ENCODE measurements at places on chromosomes 3 and 15. TPM values are rescaled to one million over a fixed set of nuclear protein-coding genes. Genes with fewer than 3 reads are reported as not detected.

GRCh38 chr3:128083980-128084674, 31.9 kb downstream of the SEC61A1 start:
- no peaks in the 10 kb centered on the region for H3K27me3 ChIP-seq
- no peak for DNase-seq
- H3K27ac ChIP-seq, result no peak overlapping the region
- H3K36me3 ChIP-seq, result peaks cover 58% of the 10 kb centered on the region
- no peak overlapping the region for H3K4me3 ChIP-seq
- H3K4me1 ChIP-seq, result no peaks in the 10 kb centered on the region

GRCh38 chr3:15989419-15989818, 185.1 kb upstream of the GALNT15 start:
- H3K27ac ChIP-seq, result no peak overlapping the region
- H3K4me3 ChIP-seq, result no peak overlapping the region
- no peaks in the 10 kb centered on the region for H3K4me1 ChIP-seq
- no peak for DNase-seq
- H3K27me3 ChIP-seq, result no peaks in the 10 kb centered on the region

DNA sequence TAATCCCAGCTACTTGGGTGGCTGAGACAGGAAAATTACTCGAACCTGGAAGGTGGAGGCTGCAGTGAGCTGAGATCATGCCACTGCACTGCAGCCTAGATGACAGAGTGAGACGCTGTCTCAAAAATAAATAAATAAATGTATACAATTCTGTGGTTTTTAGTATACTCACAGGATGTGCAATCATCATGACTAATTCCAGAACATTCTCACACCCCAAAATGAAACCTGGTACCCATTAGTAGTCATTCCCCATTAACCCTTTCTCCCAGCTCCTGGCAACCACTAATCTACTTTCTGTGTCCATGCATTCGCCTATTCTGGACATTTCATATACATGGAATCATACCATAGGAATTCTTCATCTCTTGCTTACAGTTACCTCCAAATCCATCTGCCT, 44.5 kb downstream of the LRRFIP2 start:
- H3K27me3 ChIP-seq, result no peaks in the 10 kb centered on the region
- no peaks in the 10 kb centered on the region for H3K36me3 ChIP-seq
- no peak overlapping the region for H3K27ac ChIP-seq
- no peak overlapping the region for H3K4me3 ChIP-seq

POC1A gene
- polyA plus RNA-seq, result 44.9 TPM

BSN gene
- 0.83 TPM for polyA plus RNA-seq

All from H1 (cell line).